NCI-H1092 treated with DMSO at 0.1 percent for 48 hours (cell line): ENCODE measurements at places on chromosomes 7 and 10.
A peak's percentile ranks its signal among the peaks of the same experiment; 100 is the strongest.

GRCh38 chr7:1647961-1648672 is 22.0 kb upstream of the ELFN1 start:
- DNase-seq: no peak

DNA sequence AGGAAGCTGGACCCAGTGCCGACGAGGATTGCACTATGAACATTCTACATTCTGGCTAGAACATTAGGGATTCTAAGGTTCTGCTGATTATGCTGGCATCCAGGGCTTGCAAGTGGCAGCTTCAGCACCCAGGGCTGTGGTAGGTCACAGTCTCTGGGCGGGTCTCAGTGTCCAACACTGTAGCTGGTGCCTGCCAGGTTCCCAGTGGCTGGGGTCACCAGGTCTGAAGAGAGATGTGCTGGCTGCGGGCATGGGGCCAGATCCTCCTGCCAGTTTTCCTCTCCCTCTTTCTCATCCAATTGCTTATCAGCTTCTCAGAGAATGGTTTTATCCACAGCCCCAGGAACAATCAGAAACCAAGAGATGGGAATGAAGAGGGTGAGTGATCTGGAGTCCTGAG is at the start of gene PTTG1IP2:
Gene PTTG1IP2, plus strand, starts transcription at position 86 of the 400 bp plus-strand sequence. Its CDS starts 148 bp downstream, at position 234.
- DNase-seq: no peak

DNA sequence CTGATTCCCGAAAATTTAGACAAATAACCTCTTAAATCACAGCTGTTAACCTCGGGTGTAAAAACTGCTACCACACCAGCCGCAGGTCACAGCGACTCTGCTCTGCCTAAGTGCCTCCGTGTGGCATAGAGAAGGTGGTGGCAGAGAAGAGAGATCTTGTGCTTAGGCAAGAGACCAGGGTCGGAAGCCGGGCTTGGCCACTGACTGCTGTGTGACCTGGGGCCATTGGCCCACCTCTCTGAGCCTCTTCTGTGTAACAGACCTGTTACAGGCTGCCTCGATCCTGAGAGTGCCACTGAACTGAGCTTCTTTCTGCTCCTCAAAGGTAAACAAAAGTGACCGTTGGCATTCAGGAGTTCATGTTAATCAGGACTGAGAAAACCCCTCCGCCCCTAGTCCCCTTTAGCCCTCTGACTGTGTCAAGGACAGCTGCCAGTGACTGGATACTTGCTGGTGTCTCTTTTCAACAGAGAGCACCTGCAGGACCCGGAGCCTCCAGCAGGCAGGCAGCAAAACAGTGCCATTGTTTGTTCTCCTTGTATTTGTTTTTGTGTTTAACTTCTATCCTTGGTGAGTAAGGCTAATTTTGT is 36.5 kb downstream of the ZMIZ1 start:
- DNase-seq: peak; percentile 5

- no peak for DNase-seq
These were observed 15.4 kb upstream of the TSPAN13 start for GRCh38 chr7:16738011-16738688.

DNA sequence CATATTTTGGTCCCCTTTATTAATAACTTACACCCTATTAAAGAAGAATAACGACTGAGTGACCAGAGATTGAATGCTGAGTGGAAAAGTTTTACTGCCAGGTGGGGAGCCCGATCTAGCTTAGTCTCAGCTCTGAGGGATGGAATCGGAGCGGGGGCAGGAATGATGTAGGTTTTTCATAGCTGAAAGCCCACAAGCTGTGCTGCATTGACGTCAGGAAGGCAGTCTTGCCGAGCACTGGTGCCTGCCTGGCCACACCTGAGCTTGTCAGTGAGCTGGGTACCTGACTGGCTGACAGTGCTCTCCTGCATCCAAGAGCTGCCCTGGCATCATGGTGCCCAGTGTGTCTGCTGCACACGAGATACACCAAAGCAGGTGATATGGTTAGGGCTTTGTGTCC is 34.8 kb downstream of the GRK5 start:
- no peak for DNase-seq

DNA sequence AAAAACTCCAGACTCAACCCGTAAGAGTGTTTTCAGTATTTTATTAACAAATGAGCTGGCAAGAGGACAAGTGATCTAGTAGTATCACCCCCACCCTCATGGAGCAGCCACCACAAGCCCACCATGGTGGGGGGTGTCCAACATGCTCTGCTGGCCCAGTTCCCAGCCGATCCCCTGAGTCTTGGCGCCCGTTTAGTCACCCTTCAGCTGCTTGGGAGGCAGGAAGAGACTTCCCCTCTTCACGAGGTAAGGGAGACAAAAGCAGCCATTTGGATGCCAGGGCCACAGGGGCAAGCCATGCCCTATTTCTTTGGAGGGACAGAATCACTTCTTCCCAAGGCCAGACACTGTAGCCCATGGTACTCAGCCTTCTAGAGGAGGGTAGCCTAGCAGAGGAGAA is 54.1 kb downstream of the NOD1 start:
- DNase-seq: no peak

GRCh38 chr10:33353853-33354252 is 19.4 kb upstream of the NRP1 start:
- DNase-seq: no peak

DNA sequence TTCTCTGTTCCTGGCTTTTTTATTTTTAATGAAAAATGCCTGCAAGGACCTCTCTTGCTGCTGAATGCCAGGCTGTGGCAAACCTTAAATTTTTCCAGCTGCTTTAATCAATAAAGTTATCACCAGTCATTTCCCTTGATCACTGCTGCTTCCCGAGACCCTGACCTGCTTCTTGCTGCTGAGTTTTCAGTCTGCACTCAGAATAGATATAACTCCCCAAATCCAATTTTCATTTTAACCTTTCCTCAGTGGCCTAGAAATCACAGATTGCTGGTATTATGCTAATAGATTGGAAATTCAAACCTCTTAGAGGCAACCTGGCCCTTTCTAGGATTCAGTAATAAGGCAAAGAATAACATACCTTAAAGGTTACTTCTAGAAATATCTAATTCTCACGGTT is 43.7 kb downstream of the LHPP start:
- DNase-seq: no peak

DNA sequence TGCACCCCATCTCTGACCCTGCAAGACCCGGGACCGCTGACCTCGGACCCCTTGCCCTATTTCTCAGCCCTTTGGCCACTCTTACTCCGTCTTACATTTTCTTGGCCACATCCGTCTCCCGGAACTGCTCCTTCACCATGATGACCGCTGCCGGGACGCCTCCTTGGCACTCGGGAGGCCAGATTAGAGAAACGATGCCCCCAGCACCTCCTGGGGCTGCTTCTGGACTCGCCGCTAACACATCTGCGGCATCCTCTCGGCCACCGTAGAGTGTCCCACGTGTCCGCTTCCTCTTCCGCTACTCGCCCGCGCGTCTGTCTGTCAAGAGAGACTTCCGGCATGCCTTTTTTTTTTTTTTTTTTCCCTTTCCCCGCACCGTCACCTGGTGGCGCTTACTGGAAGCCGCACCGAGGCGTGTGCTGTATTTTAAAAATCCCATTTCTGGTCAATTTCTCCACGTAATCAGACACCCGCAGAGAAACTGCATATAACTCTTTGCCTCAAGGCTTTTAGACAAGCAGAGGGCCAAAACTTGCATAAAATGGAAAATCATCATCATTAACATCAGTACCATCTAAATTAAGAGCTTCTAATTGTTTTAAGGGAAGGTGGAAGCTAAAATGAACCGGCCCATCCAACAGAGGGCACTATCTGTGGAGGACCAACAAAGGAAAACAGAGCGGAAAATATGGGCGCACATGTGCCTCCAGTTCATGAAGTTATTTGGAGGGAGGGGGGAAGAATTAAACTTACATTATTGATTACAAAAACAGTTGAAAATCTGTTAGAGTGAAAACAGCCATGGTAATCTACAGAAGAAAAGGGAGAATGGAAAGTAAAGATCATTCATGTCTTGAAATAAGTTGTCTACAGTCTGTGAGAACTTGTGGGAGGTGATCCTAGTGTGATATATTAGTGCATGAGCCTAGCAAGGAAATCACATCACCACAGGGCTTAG is at the start of gene POLR3A:
Gene POLR3A, minus strand, starts transcription at position 247 of the 958 bp plus-strand sequence. Its CDS starts 108 bp downstream, at position 139.
- peak; percentile 88 for DNase-seq

GRCh38 chr7:79619216-79619615 is 165.7 kb upstream of the MAGI2 start:
- DNase-seq: no peak

DNA sequence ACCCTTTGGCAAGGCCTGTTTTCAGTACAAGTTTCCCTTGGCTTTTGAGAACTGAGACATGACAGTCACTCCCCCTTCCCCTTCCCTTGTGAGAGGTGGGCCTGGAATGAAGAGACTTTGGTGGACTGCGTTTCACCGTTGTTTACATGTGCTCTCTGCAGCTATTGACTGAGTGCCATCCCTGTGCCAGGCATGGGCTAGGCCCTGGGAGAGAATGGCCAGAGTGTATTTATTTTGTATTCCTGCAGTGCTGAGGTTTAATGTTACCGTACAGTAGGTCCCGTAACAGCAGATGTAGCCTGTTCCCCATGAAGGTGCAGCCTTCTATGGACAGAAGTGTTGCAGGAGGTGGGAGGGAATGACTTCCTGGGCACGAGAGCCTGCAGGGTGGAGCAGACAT is 50.0 kb downstream of the TACR2 start:
- peak; percentile 59 for DNase-seq

GRCh38 chr7:1301054-1301881 is 68.6 kb downstream of the UNCX start:
- no peak for DNase-seq

DNA sequence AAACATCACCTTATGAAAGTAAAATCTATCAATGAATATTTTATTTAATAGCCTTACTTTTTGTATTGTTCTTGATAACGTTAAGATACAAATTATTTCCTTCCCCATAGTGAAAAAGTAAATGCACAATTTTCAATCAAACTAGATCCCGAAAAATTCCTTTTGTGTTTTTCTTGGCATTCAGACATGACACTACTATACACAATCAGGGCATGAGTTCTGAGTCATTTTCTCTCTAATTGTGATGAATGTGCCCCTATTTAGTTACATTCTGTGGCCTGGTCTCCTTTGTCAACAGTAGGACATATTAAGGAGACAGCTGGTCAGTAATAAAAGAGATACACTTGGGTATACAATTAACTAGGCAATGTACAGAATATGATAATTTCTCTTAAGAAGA is 19.8 kb downstream of the COL1A2 start:
- peak; percentile 77 for DNase-seq

- DNase-seq: no peak
These were observed 30.4 kb upstream of the UCN3 start for GRCh38 chr10:5334196-5334880.

GRCh38 chr10:101217450-101218281 is 11.6 kb downstream of the LBX1 start:
- peak; percentile 55 for DNase-seq

GRCh38 chr10:128929131-128929530 is 537.9 kb upstream of the MGMT start:
- DNase-seq: no peak

DNA sequence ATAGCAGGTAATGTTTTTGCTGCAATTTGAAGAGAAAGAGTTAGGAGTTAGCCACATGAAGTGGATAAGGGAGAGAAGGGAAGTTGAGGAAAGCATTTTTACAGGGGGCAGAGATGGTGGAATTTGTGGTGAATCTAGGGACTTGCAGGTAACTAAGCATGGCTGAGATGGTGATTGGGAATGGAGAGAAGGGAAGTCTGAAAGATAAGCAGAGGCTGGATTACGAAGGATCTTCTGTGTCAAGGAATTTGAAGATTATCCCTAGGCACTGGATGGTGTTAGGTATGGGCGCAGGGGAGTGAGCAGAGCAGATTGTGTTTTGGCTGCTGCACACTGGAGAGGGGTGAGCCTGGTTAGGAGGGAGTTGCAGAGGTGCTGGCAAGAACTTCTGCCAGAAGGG is 25.3 kb downstream of the ZRANB1 start:
- DNase-seq: no peak

DNA sequence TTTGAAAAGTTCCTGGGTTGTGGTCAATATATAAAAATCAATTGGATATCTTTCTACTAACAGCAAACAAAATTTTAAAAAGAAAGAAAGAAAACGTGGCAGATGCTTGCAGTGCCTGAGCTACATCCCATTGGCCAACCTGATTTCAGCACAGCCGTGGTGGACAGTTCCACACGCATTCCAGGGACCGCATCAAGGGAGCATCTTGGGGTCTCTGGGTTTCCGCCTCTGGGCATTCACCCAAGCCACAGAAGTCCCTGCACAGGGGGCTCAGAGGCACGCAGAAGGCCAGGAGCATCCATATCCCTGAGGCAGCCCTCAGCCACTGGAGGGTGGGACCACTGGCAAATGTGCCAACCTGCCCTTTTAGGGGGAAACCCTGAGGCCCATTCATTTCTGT is 254.5 kb upstream of the RNF32 start:
- no peak for DNase-seq

DNA sequence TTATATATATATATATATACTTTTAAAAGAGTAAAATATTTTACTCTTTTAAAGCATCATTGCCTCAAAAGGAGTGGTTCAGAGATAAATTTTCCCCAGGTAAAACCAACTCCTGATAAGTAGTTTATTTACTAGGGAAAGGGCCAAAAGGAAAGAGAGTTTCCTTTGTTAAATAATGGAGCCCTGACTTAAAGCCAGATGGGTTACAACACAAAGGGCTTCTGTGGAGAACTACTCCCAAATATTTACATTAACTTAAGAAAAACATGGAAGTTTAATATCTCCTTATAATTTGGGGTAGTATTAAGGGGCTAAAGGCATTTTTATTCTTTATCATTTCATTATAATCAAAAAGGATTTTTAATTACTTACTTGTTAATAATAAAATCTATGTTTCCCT is 8.5 kb upstream of the CAV1 start:
- DNase-seq: no peak

GRCh38 chr7:149196151-149196704 is 882 bp downstream of the ZNF282 start:
- peak; percentile 24 for DNase-seq
